Stimulated activated CD8-positive, alpha-beta memory T cell treated with anti-CD3 and anti-CD28 coated beads, Interleukin-12 subunit alpha, Interleukin-12 subunit beta, amount 100 ng/mL, for 4 hours (primary cell): ENCODE measurements at places on chromosomes 11 and 22.

GRCh38 chr11:60781286-60781980 is 3.7 kb upstream of the MS4A10 start:
- no peak for DNase-seq

- no peak for DNase-seq
Measured at GRCh38 chr11:126676536-126676935, 321.1 kb downstream of the ST3GAL4 start.

DNA sequence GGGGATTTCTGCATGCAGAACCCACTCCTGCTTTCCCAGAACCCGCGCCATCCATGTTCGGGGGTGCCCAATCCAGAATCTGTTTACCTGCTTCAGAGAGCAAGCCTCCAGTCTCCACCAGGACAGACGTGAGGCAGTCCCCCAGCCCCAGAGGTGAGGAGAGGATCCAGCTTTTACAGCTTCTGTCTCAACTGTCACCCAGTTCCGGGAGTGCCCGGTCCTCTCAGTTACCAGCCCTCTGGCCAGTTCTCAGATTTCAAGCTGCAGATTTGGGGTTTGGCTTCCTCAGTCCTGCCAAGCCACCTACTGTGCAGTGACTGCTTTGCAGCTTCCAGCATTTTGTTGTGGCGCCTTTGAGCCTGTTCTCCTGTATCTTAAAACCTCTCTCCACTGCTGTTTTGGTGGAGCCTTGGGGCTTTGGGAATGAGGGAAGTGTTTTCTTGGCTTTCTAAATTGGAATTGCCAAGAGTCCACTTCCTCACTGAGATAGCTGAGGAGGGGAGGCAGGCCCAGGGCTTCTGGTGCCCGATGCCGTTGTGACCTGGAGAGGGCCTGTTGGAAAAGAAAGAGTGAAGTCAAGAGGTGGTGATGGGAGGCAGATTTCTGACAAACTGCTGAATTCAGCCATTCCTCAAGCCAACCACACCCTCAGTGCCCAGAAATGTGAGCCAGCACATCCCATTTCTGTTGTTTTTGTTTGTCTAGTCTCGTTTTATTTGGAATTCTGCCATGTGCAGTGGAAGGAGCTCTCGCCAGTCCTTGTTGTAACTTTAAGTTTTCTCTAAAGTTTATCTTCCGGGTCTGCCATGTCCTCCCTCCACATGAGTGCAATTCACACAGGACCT is 513.4 kb downstream of the TBC1D22A start:
- no peak for DNase-seq

GRCh38 chr22:49632199-49633009 is 195.3 kb downstream of the BRD1 start:
- DNase-seq, result no peak

GRCh38 chr22:36010090-36010489 is 18.5 kb downstream of the RBFOX2 start:
- no peak for DNase-seq

- no peak for DNase-seq
Measured at GRCh38 chr11:14577835-14578529, 57.8 kb upstream of the PSMA1 start.
